ENCODE measurements at places on chromosomes 12 and 14. TPM values are rescaled to one million over a fixed set of nuclear protein-coding genes. Genes with fewer than 3 reads are reported as not detected.

DNA sequence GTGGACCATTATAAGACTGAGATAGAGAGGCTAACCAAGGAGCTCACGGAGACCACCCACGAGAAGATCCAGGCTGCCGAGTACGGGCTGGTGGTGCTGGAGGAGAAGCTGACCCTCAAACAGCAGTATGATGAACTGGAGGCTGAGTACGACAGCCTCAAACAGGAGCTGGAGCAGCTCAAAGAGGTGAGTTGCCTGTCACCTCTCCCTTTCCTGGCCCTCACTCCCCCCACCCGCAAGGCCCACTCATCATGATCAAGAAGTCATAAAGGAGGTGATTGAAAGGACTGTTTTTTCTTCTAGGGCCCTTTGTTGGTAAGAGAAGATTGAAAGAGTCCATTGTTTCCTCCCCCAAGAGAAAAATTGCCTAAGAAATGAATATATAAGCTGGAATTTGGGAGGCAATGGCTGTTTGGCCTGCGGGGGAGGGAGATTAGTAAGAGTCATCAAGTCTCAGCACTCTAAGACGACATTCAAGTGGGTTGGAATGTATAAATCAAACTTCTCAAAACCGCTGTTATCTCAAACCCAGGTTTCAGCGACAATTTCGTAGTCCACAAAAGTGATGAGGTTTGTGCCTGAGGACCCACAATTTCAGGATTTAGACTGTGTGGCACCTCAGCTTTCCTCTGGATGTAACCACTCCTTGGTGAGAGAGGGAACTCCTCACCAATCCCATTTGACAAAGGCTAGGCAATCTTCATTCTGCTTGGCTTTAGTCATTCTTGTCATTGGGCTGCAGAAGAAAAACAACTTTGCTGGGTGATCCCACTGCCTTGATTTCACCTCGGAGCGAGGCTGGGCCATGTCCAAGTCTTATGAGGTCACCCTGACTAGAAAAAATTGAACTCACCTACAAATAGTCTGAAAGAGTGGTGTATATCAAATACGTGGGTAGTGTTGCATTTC lies 966 bp downstream of the BICD1 start:
- peak; percentile 40 for DNase-seq

DNA sequence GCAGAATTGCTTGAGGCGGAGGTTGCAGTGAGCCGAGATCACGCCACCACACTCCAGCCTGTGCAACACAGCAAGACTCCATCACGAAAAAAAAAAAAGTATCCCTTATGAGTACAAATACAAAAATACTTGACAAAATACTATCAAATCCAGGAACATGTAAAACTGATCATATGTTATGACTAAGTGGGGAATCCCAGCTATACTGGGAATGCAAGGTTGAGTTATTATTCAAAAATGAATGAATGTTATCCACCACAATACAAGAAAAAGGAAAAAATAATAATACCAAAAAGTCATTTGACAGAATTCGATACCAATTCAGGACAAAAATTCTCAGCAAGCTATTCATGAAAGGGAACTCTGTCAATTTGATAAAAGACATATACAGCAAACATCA lies 32.6 kb downstream of the MOK start:
- DNase-seq, result no peak

- DNase-seq, result no peak
Observed at GRCh38 chr12:109377139-109377685, 29.5 kb downstream of the MYO1H start.

GRCh38 chr12:109378569-109378968 lies 30.9 kb downstream of the MYO1H start:
- no peak for DNase-seq

DNA sequence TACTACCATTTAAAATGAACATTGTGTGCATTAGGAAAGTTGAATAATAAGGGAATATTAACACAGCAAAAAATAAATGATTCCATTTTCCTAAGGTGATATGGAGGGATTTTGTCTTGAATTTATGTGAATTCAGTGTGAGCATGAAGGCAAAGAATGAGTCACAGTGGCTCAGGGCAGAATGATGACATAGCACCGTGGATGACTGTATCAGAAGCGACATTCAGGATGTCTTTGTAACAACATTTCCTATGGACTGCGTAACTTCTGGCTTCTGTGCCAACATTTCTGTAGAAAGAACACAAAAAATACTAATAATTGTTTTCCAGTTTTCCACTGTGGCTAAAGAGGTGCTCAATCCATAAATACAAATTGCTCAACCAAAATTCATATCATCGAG lies 54.6 kb downstream of the TTC8 start:
- no peak for DNase-seq

- DNase-seq, result peak; percentile 31
Observed at GRCh38 chr14:102197317-102197853, 57.7 kb downstream of the WDR20 start.

DNA sequence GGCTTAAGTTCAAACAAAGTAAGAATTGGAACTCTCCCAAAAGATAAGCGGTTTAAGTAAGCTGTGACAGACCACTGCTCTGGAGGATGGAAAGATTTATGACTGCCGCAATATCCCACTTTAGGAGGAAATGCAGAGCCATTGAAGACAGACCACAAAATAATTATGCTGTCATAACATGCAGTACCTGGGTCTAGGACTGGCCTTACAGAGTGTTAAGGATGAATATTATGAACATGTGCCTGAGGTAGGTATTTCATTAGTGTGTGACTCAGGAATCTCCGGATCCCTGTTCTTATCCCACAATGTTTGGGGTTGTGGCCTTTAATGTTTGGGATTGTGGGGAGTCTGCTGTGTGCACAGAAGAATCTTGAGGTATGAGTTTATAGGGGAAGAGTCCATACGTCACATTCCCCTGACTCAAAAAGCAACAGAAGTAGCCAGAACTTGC lies 114.9 kb downstream of the SAMD4A start:
- DNase-seq, result no peak

- no peak for DNase-seq
Observed at GRCh38 chr12:130813436-130813835, 25.6 kb downstream of the STX2 start.

DNA sequence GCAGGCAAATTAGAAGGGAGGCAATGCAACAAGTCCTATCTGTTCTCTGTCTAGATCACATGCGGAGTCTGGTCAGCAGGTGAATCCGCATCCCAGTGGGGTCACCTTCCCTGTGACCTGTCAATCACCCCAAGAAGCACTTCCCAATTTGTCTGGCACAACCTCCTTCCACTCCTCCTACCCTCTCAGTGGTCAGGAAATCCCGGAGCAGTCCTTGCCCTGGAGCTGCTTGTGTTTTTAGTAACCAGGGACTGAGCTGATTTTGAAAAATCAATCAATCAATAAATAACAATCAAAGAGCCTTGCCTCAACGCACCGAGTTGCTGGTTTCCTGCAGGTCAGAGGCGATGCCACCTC lies 572 bp upstream of the ACSS3 start:
- peak; percentile 37 for DNase-seq

DNA sequence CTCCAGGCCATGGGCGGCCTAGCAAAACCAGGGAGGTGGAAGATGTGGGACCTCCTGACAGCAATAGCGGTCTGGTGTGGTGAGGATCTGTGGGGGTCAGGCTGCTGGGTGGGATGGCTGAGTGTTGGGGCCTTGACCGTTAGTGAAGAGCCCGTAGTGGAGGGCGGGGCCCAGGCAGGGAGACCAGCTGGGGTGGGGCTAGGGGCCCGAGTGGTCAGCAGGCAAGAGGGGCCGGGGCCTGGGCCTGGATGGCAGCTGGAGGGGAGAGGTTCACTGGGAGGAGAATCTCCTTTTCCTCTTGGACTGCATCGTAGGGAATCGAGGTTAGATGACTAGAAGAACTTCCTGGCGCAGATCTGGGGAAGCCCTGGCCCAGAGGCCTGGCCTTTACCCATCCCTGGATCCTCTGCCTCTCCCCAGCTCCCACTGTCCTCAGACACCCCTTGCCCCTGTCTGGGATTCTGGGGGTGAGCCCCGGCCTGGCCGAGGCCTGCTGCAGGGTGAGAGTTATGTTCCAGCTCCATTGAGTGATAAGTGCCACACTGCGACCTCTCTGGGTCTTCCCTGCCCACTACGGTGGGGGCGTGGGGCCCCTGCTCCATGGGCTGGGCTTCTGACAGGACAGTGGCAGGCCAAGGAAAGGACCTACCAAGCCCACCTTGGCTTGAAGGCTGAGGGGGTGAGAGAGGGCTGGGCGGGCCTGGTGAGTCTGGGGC lies 47.1 kb downstream of the KRT80 start:
- no peak for DNase-seq

ACVRL1 gene
- polyA plus RNA-seq, result 28.2 TPM

CIT gene
- 25.4 TPM for polyA plus RNA-seq

KCNJ8 gene
- 19.0 TPM for polyA plus RNA-seq

LAG3 gene
- polyA plus RNA-seq, result 1.9 TPM

RAPGEF3 gene
- 61.2 TPM for polyA plus RNA-seq

KRT85 gene
- polyA plus RNA-seq, result not detected

ANO2 gene
- polyA plus RNA-seq, result 4.9 TPM

Data from left kidney (tissue), 8 donors.